ENCODE measurements at places on chromosomes 6 and 20.

GRCh38 chr20:10381477-10381876 lies 52.5 kb downstream of the MKKS start:
- DNase-seq = no peak

DNA sequence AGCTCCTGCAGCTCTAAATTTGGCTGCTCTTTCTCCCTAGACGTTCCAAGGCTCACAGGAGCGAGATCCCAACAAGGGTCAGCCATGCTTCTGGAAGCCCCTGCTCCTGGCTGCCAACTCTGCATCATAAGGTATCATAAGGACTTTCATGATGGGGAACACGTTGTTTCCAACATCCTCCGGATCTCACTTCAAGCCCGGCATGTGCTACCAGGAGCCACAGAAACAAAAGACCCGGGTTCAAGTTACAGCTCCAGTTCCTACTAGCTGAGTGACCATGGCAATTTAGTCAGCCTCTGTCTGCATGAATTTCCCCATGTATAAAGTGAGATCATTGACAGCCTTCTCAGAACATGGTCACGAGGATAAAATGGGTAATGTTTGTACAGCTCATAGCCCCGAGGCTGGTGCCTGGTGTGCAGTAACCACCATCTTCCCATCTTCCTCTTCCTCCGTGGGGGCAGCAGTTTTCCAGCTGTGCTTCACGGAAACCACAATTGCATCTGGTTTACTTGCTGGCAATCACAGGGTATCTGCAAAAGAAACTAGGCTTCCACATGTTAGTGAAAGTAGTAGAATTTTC lies 209.0 kb upstream of the ECI2 start:
- DNase-seq = no peak

DNA sequence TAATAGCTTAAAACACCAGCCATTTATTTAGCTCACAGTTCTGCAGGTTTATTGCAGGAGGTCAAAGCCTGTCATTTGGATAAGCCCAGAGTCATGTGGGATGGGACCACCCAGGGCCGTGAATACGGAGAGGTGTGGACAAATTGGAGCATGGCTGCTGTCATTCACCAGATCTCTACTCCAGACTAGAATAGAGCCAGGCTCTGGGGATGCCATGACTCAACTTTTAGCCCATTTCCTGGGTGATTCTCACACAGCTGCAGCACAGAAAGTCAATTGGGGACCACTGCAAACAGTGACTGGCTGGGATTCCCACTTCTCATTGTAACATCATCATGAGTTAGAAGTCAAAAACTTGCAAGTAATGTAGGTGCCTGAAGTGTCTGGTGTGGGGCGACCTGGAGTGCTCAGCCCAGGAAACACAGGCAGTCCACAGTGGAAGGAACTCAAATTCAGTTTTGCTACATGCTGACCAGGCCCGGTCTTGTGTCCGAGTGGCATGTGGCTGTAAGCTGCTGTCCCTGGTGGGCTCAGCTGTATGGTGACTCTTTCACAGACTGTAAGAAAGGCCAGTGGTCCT lies 174.3 kb downstream of the SCP2D1 start:
- DNase-seq = no peak

DNA sequence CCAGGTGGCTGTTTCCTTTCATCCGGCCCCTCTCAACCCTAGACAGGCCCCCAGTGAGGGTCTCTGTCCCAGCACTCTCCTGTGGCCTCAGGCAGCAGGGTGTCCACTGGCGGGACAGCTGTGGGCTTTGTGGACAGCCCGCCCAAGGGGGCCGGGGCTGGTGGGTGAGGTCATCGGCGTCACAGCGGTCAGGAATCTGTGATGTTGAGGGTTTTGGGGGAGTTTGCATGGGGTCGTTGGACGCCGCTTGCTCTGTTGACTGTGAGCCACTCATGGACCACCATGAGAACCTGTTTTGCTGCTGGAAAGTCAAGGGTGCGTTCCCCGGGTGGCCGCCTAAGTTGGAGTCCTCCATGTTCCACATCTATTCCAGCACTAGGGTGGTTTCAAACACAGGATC lies 146.4 kb downstream of the DTNBP1 start:
- no peak for DNase-seq

- DNase-seq = no peak
These were observed 26.1 kb upstream of the GABRR1 start for GRCh38 chr6:89243331-89243629.

GRCh38 chr6:154572556-154572955 lies 62.1 kb upstream of the CNKSR3 start:
- DNase-seq = no peak

GRCh38 chr6:73024598-73024997 lies 200.7 kb downstream of the KHDC1L start:
- DNase-seq = no peak

- DNase-seq = no peak
These were observed 168.4 kb upstream of the UST start for GRCh38 chr6:148578489-148578814.

GRCh38 chr6:9708600-9708999 lies 706.3 kb downstream of the TFAP2A start:
- DNase-seq = no peak

- no peak for DNase-seq
These were observed 17.2 kb upstream of the RTF2 start for GRCh38 chr20:56451056-56451765.
